ENCODE measurements at places on chromosomes 5 and 9.

GRCh38 chr5:168724227-168724626 is 145.1 kb upstream of the PANK3 start:
- DNase-seq, result no peak

DNA sequence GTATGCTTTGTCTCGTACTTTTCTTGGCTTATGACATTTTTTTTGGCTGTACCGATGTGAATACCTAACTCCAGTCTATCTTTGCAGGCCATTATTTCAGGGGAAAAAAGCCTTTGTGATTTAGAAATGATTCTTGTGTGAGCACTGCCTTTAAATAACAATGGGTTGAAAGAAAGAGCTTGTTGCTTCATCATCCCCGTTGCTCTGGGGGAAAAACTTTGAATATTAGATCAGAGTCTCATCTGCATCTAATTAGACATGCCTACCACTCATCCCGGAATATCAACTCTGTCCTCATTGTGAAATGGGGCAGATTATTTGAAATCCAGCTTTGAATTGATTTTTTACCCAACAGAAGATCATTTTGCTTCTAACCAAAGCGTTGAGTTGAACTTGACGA is 13.5 kb downstream of the CXCL14 start:
- DNase-seq, result no peak

GRCh38 chr5:42015681-42016080 is 90.6 kb downstream of the FBXO4 start:
- no peak for DNase-seq

DNA sequence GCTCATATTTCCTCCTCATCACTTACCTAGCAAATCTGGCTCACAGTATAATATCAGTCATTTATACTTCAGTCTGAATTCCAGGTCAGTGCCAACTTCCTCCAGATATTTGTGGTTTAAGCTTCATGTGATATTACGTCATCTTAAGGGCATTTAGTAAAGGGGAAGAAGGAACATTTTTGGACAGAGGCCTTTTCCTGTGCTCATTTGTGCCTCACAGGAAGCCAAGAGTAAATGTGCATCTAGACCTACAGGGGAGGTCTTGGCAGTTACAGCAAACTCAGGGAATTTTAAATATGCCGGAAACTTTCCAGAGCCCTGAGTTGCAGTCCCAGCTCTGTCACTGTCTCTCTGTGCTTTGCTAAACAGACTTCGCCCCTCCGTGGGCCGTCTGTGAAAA is 12.3 kb upstream of the KCNIP1 start:
- no peak for DNase-seq

- no peak for DNase-seq
These were observed 22.9 kb upstream of the ABCA1 start for GRCh38 chr9:104950838-104951237.

- no peak for DNase-seq
These were observed 11.0 kb upstream of the HAPLN1 start for GRCh38 chr5:83731638-83732037.

- DNase-seq, result peak; percentile 80
These were observed 9.9 kb upstream of the PCDHB2 start for GRCh38 chr5:141084487-141084989.
